ENCODE measurements at places on chromosomes 7 and 10.
A peak's percentile ranks its signal among the peaks of the same experiment; 100 is the strongest.

DNA sequence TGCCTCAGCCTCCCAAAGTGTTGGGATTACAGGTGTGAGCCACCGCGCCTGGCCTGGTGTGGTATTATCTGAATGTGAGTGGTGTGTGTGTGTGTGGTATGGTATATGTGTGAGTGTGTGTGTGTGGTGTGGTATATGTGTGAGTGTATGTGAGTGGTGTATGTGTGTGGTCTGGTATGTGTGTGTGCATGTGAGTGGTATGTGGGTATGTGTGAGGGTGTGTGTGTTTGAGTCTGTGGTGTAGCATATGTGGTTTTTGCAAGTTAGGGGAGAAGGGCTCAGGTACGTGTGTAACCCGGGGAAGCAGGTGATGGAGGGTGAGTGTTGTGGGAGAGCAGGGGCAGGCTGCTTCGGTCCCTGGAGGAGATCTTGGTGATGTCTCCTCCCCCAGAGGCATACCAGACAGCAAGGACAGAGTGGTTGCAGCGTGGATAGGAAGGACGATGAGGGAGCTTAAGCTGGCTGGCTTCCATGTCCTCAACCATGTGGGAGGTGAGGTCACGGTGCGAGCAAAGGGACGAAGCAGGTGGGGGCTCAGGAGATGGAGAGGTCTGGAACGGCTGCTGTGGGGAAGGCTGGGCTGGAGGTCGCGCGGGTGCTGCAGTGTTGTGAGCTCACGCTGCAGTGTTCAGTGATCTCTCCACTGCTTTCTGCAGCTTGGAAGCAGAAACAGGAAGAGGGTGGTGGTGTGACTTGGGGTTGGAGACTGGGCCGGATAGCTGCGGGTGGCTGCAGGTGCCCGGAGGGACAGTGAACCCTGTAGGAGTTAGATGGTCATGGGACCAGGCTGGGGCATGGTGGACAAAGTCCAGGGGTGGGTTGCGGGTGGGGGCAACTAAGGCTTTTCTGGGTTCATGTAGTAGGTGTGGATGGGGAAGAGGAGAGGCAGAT, 5.0 kb downstream of the ZYX start:
- DNase-seq = no peak

GRCh38 chr7:47451851-47452205, 130.1 kb downstream of the TNS3 start:
- no peak for DNase-seq

DNA sequence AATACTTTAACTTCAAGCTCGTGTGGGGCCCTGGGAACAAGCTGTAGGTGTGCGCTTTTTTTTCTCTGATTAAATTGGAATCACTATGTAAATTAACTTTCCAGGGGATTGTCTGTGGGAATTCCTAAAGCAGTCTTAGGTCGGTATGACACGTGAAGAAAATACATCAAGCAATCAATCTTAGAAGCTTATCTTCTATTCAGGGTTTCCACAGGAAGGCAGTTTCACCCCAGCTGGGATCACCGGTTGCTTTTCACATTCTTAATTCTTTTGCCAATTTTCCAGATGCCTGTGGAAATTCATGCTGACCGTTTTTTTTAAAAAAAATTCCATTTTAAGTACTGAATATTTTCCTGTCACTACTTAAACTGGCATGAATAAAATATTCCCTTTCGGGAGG, 41.9 kb downstream of the CAMK1D start:
- no peak for DNase-seq

DNA sequence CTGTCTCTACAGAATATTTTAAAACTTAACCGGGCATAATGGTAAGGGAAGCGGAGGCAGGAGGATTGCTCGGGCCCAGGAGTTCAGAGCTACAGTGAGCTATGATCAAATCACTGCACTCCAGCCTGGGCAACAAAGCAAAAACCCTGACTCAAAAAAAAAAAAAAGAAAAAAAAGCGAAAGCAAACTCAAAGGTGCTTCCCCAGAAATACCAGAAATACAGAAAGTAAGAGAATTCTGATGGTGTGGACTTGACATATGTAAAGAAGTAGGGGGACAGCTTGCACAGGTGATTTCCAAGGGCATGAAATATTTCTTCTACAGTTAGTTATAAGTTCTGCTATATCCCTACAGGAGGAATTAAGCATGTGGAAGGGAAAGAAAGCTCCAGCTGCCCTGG, 69.7 kb upstream of the APBB1IP start:
- no peak for DNase-seq

- DNase-seq = no peak
These were observed 177.6 kb downstream of the GALNT11 start for GRCh38 chr7:152203095-152203494.

DNA sequence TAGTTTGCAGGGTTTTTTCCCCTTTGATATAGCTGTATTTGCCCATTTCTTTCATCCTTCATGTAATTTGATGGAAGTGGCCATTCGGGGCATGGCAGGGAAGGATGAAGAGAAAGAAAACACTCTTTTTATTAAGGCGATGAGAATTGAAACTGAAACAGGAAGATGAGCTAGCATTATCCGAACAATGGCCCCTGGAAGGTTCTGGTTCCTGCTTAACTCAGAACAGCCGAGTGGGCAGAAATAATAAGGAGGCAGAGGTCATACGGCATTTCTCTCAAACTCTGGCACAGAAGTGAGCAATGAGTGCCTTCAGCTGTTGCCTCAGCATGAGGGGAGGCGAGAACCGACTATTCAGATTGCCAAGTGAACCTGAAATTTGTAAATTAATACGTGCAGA, 113.2 kb upstream of the MYO3A start:
- no peak for DNase-seq

GRCh38 chr10:130185591-130185990, 49.4 kb downstream of the GLRX3 start:
- DNase-seq = no peak

DNA sequence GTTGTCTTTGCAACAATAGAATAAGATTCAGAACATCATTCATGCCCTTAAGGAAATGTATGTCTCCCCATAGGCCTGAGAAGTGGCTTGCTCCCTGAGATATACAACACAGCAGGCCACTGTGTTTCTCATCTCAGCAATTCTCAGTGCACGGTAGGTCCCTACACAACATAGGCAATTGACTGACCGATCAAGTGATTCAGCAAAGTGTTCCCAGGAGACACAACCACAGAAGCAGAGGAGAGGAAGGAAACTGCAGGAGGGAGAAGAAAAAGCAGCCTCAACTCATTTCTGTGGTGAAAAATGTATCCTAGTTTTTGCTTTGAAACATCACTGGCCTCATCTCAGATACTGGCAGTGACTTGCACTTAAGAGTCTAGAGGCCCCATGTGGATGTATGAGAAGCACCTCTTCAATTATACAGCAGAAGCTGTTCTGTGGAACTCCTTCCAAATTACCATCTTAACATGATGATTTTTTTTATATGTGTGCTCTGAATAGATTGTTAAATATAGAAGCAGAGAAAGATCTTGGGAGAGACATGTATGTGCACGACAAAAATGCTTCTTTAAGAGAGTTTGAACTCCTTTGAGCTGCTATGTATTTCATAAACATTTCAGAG, 306.8 kb downstream of the XPNPEP1 start:
- DNase-seq = no peak

- peak; percentile 83 for DNase-seq
These were observed 8.6 kb upstream of the CRYGN start for GRCh38 chr7:151448261-151449252.

DNA sequence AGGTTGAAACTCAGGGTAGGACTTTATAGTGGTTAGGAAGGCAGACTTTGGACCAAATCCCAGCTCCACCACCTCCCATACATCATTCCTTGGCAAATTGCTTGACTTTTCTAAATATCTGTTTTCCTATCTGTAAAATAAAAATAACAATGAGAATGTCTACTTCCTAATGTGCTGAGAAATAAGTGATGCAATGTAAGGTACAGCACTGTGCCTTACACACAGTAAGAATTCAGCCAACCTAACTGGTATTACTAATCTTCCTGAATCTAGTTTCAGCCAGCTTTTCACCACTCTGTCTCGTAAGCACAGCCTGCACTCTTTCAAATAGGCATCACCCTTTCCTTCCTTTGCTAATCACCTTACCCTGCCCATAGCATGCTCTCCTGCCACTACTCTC, 9.7 kb downstream of the PRLHR start:
- no peak for DNase-seq

DNA sequence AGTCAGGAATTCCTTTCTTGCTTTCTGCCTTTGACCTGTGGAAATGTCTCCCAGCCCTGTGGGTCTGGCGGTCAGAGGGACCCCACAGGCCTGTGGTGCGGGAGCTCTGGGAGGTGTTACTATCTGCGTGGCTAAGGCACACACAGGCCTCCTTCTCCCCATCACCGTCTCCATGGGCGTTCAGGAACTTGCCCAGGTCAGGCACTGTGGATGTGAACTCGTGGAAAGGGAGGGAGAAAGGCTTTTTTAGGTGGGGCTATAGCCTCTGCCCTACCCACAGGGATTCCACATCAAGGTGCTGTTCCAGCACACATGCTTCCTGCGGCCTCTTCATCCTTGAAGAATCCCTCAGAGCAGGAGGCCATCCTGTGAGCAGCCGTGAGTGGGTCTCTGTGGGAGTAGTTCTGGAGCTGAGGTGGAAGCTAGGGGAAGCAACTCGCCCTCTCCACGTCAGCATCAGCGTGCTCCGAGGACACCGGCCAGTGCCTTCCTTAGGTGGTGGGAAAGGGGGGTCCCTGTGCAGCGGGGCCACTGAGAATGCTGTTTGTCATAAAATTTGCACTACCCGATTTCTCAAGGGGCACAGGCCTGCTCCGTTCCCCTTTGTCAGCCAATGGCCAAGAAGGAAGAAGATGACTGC, 7.5 kb upstream of the ATP6V0E2 start:
- no peak for DNase-seq

GRCh38 chr7:157193274-157193673, 54.5 kb downstream of the UBE3C start:
- no peak for DNase-seq
